Choroid plexus epithelial cell (primary cell): ENCODE measurements at places on chromosomes 2 and 18.

DNA sequence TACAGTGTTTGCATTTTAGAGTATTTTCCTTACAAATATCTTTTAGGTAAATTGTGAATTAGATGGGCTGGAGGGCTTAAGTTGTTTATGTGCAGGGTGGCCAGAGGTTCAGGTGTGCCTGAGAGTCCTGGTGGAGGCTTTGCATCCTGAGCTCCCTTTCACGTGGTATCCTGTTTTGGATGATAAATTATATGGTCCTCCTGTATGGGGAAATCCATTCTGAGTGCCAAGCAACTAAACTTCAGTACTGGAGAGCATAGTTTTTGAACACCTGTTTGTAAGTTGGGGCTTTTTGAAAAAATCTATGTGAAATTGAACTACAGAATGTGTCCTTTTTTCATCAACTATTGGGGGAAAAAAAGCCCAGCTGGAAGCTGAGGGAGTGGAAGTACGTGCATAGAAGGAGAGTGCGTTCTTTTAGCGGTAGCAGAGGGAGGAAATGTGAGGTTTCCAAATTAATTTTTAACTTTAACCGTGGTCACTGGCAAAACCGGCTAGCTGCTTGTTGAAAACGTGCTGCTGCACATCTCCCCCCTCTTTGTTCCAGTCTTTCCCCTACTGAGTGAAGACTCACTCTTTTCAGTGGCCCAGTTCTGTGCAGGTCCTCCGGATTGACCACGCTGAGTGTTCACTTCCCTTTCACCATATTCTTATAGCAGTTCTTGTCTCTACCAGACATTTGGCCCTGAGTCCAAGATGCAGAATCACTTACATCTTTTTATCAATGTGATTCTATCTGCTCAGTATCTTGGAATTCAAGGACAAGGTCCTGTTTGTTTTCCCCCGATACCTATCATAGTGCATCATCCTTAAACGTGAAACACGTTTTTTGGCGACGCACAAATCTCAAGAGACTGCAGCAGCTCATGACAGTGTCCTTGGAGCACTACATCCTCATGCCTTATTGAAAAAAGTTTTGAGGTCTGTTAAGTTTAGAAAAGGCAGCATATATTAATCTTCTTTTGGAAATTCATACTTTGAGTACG lies 15.3 kb downstream of the CNOT11 start:
- no peak for DNase-seq

- peak; percentile 53 for DNase-seq
Observed at GRCh38 chr2:174145827-174146226, 102.5 kb downstream of the OLA1 start.

DNA sequence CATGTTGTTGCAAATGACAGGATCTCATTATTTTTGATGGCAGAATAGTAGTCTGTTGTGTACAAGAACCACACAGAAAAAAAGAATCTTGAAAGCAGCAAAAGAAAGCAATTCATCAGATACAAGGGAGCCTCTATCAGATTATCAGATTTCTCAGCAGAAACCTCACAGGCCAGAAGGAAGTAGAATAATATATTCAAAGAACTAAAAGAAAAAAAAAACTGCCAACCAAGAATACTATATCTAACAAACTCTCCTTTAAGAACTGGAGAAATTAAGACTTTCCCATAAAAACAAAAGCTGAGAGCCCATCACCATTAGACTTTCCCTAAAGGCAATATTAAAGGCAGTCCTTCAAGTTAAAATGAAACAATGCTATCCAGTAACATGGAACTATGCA lies 15.4 kb downstream of the SULT1C4 start:
- no peak for DNase-seq

DNA sequence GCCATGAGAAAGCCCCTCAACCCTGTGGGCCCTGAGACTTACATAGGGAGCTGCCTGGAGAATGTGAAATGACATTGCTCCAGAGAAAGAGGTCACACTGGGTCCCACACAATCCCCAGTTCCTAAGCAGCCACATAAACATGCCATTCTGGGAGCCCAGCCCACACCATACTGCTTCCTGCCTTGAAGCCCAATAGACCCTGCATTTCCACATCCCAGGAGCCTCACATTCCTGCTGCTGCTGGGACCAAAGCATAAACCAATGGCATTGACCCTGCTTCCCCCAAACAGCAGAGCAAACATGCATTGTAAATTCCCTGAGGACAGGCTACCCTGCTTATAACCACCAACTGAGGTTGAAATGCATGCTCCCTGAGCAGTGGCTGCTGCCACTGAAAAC lies 1117.6 kb upstream of the SLC39A10 start:
- no peak for DNase-seq

GRCh38 chr2:6074089-6074643 lies 382.0 kb downstream of the SOX11 start:
- no peak for DNase-seq

DNA sequence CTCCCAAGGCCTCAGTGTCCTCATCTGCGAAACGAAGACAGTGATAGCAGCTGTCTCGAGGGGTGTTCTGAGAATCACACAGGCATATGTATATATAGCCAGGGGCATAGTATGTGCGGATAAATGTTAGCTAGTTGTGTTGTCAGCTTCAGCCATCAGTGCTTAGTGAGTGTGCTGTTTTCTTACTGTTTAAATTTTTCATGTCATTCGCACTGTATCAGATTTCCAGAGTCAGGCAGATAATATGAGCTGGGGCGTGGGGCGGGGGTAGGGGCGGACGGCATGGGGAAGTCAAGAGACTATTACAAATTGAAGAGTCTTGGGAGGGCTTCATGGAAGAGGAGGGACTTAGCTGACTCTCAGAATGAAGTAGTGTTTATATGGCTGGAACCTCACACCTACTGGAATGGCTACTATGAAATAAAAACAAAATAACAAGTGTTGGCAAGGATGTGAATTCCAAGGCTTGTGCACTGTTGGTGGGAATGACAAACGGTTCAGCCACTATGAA lies 7.0 kb downstream of the TRAPPC12 start:
- peak; percentile 25 for DNase-seq

DNA sequence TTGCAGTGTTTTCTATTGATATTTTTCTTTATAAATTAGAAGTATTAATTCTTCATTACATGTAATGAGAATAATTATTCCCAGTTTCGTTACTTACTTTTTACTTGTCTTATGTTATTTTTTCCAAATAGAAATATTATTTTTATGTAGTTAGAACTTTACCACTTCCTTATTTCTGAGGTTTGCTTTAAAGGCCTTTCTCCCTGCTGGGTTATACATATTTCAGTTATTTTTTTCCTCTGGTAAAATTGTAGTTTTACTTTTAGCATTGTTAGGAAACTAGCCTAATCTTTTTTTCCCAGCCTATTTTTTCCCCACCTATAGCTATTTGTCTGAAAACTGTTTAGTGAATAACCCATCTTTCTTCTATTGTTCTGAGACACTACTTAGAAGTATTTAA lies 17.1 kb downstream of the RNF144A start:
- no peak for DNase-seq

DNA sequence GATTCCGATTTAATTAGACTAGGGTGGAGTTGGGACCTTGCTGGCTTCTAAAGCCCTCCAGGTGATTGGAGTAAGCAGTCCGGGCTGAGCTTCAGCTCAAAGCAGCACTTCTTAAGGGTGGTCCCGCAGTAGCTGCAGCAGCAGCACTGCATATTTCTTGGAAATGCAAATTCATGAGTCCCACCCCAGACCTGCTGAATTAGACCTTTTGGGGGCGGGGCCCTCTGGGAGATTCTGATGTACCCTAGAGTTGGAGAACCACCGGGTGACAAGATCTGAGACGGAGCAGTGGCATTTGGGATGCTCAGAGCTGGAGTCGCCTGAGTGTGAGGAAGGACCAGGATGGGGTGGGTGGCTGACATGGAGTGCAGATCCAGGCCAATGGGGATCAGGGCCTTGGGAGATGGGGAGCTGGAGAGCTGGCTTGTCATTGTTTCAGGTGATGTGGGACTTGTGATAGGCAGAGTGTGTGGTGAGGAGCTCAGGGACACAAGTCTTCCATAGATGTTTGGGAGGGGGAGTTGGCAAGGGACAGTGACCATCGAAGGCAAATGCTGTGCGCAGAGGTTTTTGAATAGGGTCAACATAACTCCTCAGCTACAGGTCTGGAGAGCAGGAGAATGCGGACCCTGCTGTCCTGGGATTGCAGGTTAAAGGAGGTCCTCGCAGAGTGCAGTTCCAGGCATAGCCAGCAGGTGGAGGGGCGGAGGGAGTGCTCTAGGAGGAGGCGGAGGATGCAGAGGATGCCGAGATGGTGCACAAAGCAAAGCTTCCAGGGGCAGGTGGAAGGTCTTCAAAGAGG lies 130.9 kb upstream of the RAB12 start:
- peak; percentile 71 for DNase-seq

DNA sequence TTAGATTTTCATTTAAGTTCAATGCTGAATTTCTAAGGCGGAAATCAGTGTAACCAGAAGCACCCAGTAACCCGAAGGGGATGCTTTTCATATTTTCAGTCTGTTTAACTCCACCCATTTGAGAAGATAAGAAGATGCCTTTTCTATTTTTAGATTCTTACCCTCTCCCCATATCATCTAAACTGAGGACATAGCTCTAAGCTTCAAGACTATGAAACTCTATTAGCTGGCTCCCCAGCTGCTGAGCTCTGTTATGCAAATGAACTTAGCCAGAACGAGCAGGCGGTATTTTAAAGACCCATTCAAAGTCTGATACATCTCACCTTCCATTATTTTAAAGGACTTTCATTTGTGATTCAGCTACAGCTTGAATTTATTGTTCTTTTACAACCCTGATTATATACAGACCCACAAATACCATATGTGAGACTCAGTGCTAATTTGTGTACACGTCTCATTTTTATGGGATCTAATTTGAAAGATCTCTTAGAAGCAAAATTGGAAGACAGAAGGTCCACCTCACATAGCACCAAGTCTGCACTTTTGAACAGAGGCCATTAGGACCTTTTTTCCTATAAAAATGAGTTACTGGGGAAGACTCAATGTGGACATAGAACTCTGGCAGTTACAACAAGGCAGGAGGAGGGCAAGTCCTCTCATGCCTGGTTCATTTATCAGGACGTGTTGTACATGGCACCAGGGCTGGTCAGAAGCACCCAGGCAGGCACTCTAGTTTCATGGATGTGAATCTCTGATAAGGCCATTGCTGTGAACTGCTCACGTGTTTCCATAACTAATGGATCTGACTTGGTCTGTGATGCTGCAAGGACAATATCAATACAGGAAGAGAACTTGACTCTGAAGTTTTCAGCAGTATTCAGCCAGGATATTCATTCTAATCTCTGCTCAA lies 16.3 kb downstream of the CDC42EP3 start:
- peak; percentile 74 for DNase-seq

- DNase-seq: no peak
Observed at GRCh38 chr2:138016351-138017087, 52.2 kb downstream of the HNMT start.

- DNase-seq: no peak
Observed at GRCh38 chr2:163207693-163208370, 369.3 kb upstream of the KCNH7 start.

DNA sequence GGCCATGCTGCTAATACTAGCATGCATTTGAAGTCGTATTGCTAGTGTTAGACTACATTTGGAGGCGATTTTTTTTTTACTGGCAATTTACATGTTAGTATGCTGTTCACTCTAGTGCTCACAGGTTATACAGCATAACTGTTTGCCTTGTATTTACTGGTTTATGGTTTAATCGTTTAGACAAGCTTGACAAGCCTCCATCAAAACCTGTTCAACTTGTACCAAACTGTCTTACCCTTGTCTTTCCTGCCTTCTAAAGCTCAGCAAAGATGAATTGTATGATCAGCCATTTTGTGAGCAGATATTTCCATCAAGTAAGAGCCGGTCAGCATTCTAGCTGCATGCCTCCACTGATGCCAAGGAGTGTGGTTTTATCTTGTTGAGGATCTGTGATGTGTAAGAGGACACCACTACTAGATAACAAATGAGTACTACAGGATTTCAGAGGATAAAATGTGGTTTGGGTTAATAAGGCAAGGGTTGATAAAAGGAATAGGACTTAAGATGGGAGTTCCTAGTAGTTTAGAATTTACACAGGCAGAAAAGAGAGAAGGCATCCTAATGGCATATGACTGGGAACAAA lies 68.4 kb upstream of the ITM2C start:
- peak; percentile 69 for DNase-seq

- no peak for DNase-seq
Observed at GRCh38 chr2:175889701-175890302, 112.3 kb downstream of the LNPK start.

- DNase-seq: no peak
Observed at GRCh38 chr2:67876176-67876575, 186.6 kb downstream of the C1D start.

- no peak for DNase-seq
Observed at GRCh38 chr2:238397356-238397755, 29.4 kb upstream of the ASB1 start.

GRCh38 chr18:8932866-8933265 lies 169.6 kb upstream of the NDUFV2 start:
- DNase-seq: no peak

- no peak for DNase-seq
Observed at GRCh38 chr18:3391704-3392466, 58.1 kb upstream of the TGIF1 start.

DNA sequence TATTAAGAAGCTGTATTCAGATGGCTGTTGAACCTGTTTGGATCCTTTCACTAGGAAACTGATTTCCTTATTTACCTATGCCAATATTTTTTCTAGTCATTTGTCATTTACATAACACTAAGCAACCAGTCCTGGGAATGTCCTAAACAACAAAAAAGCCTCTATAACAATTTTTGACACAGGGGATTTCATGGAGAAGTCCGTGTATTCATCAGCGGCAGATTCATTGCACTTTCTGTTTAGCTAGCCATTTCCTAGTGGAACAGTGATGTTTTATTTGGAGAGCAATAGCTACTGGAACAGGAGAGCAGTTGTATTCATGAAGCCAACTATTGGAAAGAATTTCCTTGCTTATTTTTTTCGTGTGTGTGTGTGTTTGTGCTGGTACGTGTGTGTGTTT lies 604.3 kb upstream of the POU3F3 start:
- DNase-seq: no peak

DNA sequence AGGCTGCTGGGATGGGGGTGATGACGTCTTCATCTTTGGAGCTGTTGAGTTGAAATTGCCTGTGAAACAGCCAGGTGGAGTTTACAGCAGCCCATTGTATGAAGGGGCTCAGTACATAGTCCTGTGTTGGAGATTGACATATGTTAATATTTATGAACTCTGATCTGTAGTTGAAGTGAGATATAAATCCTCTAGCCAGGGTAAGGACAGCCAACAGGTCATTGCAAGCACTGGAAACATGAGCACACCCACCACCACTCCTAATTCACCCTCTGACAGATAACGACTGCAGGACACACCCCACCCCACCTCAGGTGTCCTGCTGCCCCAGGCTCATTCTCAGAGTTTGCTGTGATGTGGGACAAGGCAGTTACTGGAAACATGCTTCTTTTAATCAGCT lies 112.4 kb upstream of the TRIB2 start:
- DNase-seq: no peak

GRCh38 chr18:79396431-79397246 lies 909 bp downstream of the NFATC1 start:
- peak; percentile 41 for DNase-seq

DNA sequence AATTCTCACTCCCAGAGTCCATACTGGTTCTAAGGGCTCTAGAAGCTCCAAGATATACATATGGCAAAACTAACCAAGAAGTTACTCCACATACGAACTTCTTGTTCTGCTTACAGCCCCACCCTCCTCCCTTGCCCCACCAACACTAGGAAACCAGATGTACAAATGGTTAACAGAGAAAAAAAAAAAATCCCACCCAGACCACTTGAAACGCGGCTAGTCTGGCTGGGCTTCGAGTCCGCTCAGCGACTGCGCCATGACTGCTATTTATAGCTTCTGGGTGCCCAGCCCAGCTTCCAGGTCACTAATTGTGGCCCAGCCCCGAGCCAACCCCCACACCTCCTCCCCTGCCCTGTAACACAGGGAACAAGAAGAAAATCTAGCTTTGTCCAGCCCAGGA lies 47.0 kb upstream of the IHH start:
- DNase-seq: no peak

GRCh38 chr2:74072565-74072964 lies 75.1 kb downstream of the BOLA3 start:
- DNase-seq: no peak
